ENCODE measurements at places on chromosomes 7 and 10.

DNA sequence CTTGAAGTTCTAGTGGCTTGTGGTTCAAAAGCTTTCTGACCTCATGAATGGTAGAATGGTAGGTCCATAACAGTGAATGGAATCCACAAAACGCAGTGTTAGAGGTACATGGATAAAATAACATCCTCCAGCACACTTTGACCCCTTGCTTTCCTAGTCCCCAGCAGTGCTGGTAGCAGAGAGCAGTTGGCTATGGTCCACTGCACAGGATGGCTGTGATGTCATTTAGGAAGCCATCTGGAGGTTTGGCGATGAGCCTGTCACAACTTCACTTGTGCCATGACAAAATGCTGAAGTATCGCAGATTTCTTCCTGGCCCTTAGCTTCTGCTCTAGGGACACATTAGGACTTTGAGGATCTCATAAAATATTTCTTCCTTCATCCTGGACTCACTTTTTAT, 300.0 kb upstream of the FZD8 start:
- DNase-seq: no peak

GRCh38 chr10:21499701-21500577, 25.5 kb downstream of the SKIDA1 start:
- no peak for DNase-seq

DNA sequence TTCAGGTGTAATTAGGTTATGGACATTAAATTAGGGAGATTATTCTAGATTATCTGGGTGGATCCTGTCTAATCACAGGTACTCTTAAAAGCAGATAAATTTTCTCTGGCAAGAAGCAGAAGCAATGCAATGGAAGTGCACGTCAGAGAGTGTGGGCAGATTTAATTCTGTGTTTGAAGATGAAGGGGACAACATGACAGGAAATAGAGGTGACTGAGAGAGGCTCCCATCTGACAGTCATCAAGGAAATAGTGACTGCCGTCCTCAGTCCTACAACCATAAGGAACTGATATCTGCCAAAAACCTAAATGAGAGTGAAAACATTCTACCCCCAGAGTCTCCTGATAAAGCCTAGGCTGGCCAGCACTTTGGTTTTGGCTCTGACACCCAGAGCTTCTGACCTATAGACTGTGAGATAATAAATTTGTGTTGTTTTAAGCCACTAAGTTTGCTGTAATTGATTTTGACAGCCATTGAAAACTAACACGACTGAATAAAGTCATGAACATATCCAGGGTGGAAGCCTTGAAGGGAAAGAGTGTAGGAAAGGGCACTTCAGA, 30.5 kb upstream of the DDX50 start:
- DNase-seq: no peak

- no peak for DNase-seq
Measured at GRCh38 chr10:60703266-60704041, 74.8 kb upstream of the CDK1 start.

GRCh38 chr7:152989889-152990380, 230.4 kb downstream of the ACTR3B start:
- DNase-seq: no peak

GRCh38 chr7:49417034-49417433, 356.4 kb upstream of the VWC2 start:
- DNase-seq: no peak

- no peak for DNase-seq
Measured at GRCh38 chr10:79129361-79129997, 60.7 kb downstream of the ZMIZ1 start.

DNA sequence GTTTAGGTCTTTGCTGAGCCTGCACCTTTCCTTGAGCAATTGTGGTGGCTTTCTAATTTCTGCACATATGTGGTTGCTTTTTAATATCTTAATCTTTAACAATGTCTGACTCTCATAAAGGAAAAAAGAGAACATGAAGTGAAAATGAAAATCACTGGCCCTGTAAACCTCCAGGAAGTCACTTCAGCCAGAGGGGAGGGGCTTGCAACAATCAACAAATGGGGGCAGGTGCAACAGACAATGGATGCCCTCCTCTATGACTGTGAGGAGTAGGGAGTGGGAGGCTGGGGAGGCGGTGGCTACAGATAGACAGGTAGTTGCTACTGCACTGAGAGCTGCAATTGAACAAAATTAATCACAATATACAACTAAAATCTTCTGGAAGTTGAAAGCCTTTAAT, 1377.4 kb downstream of the XPNPEP1 start:
- no peak for DNase-seq
